ENCODE measurements at places on chromosomes 11 and 22.

GRCh38 chr11:134578807-134579723, 167.0 kb upstream of the B3GAT1 start:
- DNase-seq: no peak

- no peak for DNase-seq
These were observed 339.4 kb downstream of the MN1 start for GRCh38 chr22:27462190-27462589.

GRCh38 chr11:76589477-76589876, 81.1 kb downstream of the LRRC32 start:
- DNase-seq: no peak

DNA sequence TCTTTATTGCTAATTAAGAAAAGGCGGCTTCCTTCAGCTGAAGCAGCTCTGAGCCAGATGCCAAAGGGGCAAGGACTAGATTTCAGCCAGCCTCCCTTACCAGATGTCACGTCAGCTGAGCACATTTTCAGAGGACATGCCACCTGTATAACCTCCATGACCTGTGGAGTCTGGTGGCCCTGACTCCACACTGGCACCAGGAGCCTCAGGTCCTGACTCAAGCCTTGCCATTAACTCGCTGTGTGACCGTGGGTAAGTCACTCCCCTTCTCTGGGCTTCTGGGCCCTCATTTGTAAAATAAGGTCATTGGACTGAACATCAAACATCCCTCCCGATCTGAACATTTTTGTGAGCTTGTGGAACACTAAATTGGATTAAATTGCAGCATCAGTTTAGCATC, 46.0 kb downstream of the FBXO7 start:
- no peak for DNase-seq

DNA sequence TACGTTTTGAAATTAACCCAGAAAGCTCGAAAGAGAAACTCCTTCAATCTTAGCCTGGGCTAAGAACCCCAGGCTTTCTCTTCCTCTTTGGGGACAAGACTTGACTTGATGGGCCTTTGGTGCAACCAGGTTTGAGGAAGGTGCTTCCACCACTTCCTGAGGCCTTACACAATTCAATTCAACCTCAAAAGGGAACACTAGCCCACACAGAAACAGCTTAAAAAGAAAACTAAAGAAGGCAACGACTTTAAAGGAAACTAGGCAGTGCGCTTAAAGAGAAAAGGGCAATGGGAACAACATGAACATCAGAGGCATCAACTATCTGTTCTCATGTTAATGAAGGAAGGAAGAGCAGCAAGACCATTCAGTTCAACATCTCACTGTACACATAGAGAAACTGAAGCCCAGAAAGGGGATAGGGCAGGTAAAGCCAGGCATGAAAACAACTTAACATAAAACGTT, 24.8 kb downstream of the PAK1 start:
- no peak for DNase-seq

- no peak for DNase-seq
These were observed 19.4 kb downstream of the EHF start for GRCh38 chr11:34640050-34640923.

DNA sequence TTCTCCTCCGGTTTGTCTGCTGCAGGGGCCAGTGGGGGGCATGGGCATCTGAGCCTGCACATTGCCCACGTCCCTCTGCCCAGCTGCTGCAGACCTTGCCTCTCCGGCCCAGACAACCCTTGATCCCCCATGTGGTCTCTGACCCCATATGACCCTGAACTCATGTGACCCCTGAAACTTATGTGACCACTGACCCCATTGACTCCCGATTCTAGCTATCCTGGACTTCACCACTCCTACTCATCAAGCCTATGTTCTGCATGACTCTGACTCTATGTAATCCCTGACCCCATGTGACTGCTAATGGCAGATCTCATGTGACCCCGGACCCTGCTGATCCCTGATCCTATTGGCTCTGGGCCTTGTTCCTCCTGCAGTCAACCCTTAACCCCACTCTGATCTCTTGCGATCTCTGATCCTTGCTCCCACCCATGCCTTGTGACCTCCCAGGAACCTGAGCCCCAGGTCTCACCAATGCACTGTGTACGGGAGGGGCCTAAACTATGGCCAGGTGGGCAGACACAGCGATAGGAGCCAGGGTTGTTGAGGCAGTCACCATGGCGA, 5.7 kb downstream of the LTBP3 start:
- DNase-seq: no peak

- no peak for DNase-seq
These were observed 151.9 kb upstream of the NTM start for GRCh38 chr11:131218542-131218941.

GRCh38 chr11:26951809-26952515, 42.0 kb upstream of the FIBIN start:
- DNase-seq: no peak

- no peak for DNase-seq
These were observed 46.9 kb upstream of the SESN3 start for GRCh38 chr11:95277868-95278267.

- DNase-seq: peak; percentile 88
These were observed 50.5 kb downstream of the MAPK1 start for GRCh38 chr22:21816787-21817496.

DNA sequence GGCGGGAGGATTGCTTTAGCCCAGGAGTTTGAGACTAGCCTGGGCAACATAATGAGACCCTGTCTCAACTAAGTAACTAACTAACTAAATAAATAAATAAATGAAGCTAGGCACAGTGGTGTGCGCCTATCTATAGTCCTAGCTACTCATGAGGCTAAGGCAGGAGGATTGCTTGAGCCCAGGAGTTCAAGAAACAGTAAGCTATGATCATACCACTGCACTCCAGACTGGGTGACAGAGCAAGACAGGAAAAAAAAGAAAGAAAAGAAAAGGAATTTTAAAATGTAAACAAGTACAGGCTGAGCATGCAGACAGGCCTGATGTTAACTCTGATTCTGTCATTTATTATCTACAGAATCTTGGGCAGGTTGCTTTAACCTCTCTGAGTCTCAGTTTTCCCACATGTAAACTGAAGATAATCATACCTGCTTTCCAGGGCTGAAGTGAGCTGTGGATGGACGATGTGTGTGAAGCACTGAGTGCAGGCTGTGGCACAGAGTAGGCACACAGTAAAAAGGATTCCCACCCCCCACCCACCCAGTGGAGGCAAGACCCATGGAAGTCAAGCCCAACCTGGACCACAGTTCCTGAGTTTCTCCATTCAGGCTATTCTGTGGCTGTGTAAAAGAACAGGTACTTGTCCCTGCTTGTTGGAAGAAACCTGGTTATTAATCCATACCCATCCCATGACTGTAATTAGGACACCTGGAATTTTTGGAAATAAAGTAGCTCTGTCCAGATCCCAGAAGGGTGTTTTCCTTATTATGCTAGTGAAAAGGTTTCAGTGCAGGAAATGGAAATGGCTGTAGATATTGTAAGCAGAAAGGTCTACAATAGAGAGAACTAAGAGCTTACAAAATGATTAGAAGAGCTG, 18.7 kb upstream of the SCUBE2 start:
- no peak for DNase-seq

DNA sequence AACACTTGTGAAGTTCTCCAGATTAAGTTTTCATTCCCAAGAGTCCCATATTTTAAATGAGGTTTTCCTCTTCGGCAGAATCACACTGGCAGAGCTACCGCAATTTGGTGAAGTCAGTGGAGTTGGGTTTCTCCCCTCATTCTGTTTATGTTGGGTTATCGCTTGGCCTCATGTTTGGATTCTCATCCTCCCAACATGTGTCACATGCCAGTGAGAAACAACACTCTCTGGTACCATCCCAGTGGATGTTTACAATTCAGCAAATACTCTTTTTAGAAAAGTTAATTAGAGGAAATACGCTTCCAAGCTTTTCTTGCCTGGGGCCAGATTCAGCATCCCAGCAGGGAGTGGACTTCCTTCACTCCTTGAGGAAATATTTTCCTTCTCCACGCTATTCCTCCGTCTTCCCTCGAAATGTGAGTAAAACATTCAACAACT, 2.1 kb downstream of the PAMR1 start:
- DNase-seq: no peak

- no peak for DNase-seq
These were observed 50.9 kb downstream of the CCDC34 start for GRCh38 chr11:27312110-27312509.

GRCh38 chr11:112525270-112525669, 264.6 kb upstream of the PLET1 start:
- peak; percentile 16 for DNase-seq

- no peak for DNase-seq
These were observed 15.2 kb downstream of the NAT10 start for GRCh38 chr11:34120651-34121050.

GRCh38 chr11:103418014-103418413, 308.8 kb downstream of the DYNC2H1 start:
- DNase-seq: no peak

DNA sequence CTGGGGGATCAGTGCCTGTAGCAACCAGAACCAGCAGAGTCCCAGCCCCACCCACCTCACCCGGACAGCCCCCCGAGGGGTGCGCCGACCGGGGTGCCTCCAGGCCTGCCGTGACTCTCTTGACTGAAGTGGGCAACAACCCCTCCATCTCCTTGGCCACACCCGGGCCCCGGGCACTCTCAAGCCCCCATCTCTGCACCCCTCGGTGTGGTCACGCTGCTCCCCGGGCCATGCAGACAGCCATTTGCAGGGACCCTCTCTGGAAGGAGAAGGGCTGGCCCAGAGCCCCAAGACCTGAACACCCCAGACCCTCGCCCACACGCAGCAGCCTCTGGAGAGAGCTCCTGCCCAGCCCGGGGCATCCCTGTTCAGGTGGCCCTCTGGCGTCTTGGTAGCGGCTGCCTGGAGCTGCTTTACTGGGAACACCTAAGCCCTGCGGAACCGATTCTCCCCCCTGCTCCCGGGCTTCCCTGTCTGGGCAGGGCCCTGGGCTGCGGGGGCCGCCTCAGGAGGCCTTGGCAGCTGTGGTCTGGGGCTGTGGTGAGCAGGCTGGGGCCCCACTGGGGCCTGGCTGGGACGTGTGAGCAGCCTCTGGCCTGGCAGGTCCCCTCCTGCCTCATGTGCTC, 84.9 kb downstream of the WNT7B start:
- no peak for DNase-seq

DNA sequence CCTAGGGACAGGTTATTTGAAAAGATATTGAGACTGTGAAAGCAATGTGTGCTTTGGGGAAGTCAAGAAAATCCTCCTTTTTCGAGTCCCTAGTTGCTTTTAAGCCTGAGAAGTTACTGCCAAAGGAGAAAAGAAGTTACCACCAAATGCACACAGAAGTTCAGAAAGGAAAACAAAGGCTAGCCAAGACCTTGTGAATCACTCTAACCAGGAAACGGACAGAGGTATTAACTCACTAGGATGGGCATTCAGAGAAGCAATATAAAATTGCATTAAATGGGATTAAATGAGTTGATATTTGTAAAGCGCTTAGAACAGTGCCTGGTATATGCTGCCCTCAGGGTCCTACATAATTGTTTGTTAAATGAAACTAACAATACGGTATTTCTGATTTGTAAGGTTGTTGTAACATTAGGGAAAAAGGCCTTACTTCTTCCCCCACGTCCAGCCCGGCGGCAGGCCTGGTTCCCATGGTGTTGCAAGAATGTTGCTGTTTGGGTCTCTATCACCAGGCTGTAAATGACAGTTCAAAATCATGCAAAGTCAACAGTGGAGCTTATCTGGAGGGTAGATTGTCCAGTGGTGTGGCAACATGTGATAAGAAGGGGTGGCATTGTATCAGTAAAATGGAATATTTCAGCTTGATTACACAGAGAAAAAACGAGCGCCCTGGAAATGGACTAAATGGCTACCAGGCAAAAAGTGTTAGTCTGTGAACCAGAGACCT, 7.1 kb downstream of the TMA7B start:
- DNase-seq: no peak

DNA sequence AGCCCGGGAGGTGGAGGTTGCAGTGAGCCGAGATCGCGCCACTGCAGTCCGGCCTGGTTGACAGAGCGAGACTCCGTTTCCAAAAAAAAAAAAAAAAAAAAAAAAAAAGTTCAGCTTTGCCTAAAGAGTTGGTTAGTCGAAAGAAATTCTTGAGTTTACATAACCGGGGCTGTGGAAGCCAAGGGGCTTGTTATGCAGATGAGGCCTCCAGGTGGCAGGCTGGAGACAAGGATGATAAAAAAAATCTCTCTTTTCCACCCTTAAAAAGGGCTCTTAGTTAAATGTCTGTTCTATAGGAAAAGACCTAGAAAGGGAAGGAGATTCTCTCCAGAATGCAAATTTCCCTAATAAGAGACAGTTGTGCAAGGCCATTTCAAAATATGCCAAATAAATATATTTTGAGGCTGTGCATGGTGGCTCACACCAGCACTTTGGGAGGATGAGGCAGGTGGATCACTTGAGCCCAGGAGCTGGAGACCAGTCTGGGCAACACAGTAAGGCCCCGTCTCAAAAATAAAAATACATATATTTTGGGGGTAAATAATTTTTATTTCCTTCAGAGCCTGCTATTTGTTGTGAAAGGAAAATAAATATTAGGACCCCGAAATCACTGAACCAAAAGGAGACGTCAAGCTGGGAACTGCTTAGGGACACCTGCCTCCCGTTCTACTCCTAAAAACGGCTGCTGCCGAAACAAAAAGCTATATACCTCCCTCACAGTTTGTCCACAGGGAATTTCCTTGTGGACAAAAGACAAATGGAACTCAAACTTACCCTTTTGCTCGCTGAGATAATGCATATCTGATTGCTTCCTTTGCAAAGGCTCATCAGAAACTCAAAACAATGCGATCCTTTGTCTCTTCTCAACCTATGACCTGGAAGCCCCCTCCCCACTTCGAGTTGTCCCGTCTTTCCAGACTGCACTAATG, 2.4 kb upstream of the IFITM2 start:
- no peak for DNase-seq

- no peak for DNase-seq
These were observed 50.2 kb downstream of the SMIM38 start for GRCh38 chr11:69205743-69206612.

DNA sequence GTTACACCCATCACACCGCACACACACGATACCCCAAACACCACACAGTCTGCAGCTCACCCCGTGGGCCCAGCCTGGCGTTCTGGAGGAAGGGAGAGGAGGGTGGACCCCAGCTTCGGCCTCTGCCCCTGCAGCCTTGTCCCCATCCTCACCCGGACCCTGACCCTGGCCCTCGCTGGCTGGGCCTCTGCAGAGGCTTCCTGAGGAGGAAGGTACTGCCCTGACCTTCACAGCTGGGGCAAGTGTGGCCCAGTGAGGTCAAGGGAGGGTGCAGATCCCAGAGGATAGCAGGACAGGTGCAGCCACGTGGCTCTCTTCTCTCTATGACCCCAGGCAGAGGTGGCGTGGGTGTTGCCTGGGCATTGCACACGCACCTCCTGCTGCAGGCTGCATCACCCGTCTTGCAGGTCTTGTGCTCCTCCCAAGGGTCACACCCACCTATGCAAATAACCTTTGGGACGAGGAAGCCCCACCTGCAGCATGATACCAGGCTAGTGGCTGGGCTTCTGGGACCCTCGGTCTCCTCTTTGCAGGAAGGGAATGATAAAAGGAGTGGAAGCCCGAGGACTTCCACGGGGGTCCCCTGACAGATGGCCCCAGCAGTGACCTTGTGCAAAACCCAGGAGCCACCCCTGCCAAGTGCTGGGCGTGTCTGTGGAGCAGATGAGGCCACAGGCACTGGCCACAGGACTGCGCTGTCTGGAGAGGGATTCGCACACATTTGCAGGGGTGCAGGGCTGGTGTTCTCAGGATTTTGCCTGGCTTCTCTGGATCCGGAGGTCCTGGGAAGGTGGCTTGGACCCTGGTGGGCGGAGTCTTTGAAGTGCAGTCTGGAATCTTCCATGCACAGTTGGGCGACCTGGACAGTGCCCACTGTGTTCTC, 1241.5 kb downstream of the BRD1 start:
- no peak for DNase-seq

All from HFF-Myc (cell line).